GM12878 (cell line): ENCODE measurements at places on chromosomes 1 and 21.

DNA sequence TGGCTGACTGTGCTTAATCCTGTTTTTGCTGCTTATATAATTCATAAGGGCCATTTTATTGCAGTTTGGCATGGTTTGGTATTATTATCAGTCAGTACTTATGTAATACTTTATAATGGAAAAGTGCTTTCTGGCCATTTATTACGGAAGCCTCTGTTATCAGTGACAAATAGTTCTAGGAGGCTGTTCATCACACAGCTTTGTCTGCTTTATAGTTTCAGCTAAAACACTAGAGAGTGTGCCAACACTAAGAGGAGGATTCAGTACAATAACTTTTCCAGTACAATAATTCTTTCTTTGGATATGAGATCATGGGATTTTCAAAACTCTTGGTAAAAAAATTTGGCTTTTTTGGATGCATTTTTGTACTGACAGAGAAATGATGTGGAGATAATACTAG is 102.9 kb upstream of the PTGFR start:
- DNase-seq = no peak

GRCh38 chr1:184605941-184606340 is 148.7 kb downstream of the EDEM3 start:
- DNase-seq = no peak

GRCh38 chr21:8989261-8989711 is 1532.1 kb upstream of the TPTE start:
- DNase-seq = no peak

GRCh38 chr1:87787551-87787950 is 458.9 kb downstream of the LMO4 start:
- DNase-seq = no peak

GRCh38 chr21:45388011-45388521 is 16.9 kb upstream of the COL18A1 start:
- no peak for DNase-seq

- DNase-seq = no peak
Measured at GRCh38 chr1:197782722-197783360, 7.6 kb upstream of the DENND1B start.
